Fibroblast of skin of abdomen (primary cell): ENCODE measurements at places on chromosomes 7 and 10.

DNA sequence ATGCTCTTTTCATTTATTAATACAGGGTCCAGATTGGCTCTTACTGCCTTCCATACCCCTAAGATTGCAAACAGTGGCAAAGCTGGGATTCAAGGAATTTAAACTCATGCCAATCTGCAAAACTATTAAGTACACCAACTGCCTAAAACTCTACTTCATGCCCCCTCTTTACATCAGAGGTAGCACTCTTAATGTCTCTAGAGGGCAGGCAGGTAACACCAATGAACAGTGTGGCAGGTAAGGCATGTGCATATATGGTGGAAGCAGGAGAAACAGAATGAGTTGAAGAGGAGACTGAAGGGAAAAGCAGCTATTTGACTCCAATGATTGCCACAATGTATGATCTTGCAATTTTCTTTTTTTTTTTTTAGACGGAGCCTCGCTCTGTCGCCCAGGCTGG lies 156.7 kb downstream of the BTAF1 start:
- no peak for DNase-seq

DNA sequence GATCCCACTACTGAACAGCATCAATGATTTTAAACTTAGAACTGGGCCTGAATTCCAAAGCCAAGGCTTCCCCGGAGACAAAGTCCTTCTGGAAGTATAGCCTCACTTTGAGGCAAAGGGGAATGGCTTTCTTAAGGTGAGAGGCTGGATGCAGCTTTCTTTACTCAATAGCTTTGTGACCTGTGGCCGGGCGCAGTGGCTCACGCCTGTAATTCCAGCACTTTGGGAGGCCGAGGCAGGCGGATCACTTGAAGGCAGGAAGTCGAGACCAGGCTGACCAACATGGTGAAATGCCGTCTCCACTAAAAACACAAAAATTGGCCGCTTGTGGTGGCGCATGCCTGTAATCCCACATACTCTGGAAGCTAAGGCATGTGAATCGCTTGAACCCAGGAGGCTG lies 3.2 kb upstream of the FGFR2 start:
- DNase-seq: no peak

DNA sequence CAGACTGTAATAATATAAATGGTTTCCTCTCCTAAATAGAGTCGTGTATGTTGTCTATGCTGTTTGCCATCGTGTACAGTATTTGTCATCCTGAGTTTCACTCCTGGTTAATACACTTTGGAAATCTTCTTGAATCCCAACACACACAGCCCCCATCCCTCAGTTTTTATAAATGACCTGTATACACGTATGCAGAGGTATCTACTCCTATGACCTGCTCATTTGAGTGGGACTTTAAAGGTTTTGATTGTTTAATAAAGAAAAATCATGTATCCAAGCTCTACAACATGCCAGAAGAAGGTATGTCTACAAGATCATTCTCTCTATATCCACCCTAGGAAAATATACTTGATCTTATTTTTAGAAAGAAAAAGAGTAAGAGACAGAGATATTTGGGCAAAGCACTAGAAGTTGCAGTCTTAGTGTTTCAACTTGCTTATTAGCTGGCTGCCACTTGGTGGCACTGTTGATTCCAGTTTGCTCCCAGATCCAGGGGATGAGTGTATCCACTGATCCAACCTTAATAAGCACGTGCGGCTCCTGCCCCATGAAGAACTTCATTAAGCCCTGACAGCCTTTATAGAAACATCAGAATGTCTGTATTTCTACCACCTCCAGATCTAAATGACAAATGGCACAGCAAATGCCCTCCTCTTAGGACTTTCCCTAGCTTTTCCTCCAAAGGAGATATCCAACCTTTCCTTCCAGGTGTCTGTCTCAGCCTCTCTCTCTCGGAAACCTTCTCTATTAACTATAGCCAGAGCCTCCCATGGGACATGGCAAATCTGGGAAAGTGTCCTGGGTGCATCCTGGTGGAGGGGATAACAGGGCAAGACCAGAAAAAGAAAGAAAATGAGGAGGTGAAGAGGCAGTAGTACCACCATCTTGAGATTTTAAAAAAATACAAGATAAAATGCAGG lies 181.6 kb upstream of the NEBL start:
- peak; percentile 64 for DNase-seq

- DNase-seq: no peak
Observed at GRCh38 chr7:45595809-45596664, 21.9 kb downstream of the ADCY1 start.

- DNase-seq: no peak
Observed at GRCh38 chr7:51456431-51457060, 139.9 kb upstream of the COBL start.

DNA sequence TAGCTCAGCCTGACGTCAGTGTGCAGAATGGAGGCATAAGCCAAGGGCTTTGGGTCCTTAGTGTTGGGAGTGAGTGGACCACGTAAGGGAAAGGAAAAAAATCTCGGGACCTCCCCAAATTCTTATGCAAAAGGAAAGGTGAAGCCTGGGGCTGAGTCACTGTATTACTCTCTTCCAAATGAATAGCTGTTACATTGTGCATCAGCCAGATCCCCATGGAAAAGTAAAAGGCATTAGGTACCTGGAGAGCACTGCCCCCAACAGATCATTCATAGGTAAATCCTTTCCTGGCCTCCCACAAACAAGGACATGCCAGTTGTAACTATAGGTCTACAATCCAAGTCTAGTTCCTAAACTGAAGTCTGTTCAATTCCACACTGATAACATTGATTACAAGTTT lies 170.5 kb downstream of the C1GALT1 start:
- DNase-seq: no peak

- peak; percentile 51 for DNase-seq
Observed at GRCh38 chr10:13890233-13891127, 303.7 kb downstream of the PRPF18 start.

GRCh38 chr10:4159173-4159572 lies 374.2 kb upstream of the KLF6 start:
- DNase-seq: no peak

GRCh38 chr7:70608229-70608628 lies 523.7 kb upstream of the GALNT17 start:
- DNase-seq: peak; percentile 26

- DNase-seq: no peak
Observed at GRCh38 chr7:21514062-21514461, 28.8 kb upstream of the DNAH11 start.

DNA sequence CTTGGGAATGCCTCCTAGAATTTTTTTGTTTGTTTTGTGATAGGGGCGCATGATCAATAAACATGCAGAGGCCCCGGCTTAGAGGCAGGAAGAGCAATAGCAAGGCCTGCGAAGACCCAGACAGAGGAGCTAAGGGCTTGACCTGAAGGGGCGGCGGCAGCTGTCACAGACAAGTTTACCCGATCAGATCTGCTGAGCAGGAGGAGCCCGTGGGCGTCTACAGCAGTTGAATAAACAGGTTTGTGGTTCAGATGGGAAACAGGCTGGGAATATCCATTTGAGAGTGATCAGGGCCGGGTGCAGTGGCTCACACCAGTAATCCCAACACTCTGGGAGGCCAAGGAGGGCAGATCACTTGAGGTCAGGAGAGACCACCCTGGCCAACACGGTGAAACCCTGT lies 126.0 kb upstream of the CALN1 start:
- DNase-seq: no peak

- DNase-seq: no peak
Observed at GRCh38 chr10:125628104-125629049, 54.6 kb downstream of the TEX36 start.

DNA sequence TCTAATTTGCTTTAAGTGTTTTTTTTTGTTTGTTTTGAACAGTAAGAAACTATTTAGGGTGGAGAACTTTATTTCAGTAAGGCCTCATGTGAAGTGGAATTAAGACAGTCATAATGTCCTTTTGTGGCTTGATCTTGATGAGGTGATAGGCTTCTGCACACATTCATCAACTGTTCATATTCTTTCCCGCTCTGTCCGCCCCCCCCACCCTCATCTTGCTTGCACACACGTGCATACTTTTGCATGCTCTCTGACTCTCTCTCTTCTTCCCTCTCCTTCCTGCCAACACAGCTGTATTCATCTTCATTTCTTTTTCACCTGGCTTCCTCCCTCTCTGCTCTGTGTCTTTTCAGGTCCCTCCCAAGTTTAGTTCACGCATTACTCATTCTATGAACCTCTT lies 429.6 kb downstream of the AUTS2 start:
- DNase-seq: no peak

DNA sequence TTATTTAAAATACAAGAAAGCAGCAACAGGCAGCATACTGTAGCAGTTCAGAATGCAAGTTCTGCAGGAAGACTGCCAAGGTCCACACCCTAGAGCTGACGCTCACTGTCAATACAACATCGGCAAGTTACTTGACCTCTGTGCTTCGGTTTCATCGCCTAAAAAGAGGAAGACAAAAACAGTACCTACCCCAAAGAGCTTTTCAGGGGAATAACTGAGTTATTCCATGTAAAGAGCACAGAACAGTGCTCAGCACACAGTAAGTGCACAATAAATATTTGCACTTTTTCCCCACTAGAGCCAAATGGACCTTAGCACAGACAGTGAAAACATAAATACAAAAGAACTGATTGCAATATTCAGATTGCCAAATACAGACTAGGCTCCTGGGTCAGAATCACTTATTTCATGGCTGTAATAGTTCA lies 88.6 kb downstream of the USP6NL start:
- no peak for DNase-seq

DNA sequence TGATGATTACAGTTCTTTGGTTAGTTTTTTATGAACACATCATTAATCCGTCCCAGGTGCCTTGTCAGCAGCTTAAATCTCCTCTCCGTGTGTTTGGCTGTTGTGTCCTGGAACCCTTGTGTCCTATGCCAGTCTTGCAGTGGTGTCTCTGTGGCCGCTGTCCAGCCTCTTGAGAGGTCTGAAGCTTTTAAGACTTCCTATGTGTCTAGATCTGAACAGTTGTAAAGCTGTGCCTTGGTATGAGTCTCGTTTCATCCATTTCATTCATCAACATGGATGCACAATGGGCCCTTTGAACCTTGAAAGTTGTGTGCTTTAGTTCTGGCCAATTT lies 16.7 kb downstream of the LMTK2 start:
- no peak for DNase-seq

GRCh38 chr7:103805346-103805745 lies 184.1 kb downstream of the RELN start:
- no peak for DNase-seq

DNA sequence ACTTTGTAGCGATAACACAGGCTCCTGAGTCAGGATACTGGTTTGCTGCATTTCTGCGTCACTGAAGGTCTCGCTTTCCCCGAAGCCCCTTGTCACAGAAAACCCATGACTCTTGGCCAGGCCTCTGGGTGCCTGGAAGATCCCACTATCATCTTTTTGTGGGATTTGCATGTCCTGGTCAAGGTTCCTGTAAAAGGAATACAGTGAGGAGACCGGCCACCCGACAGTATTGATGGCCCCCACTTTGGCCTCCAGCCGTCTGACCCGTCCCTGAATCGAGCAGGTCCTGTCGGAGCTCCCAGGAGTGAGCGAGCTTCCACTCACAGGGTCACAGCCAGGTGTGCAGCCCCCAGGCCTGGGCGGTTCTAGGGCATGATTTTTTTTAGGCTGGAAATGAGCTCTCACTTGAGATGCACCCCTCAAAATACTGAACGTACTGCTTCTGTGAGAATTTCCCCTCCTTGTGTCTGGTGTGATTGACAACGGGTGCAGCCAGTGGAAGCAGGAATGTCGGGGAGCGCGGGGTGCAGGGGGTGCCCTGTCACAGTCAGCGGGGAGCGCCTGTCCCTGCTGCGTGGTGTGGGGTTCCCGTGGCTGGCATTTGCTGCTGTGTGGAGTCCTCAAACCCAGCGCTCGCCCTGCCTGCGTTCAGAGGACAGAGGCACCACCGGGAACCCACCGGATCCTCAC lies 75.8 kb downstream of the DNAJB6 start:
- no peak for DNase-seq

- DNase-seq: peak; percentile 60
Observed at GRCh38 chr7:16891338-16891737, 9.6 kb upstream of the AGR3 start.

DNA sequence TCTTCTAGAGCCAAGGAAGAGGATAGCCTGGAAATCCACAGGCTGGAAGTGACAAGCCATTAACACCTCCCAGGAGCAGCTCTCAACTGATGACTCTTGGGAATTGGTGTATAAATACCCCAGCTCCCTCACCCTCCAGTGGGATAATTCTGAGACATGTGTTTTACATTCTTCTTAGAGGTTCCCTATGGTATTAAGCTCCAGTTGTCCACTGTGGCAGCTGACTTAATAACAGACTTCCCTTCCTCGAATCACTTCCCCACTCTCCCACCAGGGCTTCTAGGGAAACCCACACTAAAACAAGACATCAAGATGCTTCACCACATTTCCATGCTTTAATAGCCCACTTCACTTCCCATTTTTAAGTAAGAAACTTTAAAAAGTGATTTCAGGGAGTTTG lies 47.2 kb downstream of the FAM107B start:
- DNase-seq: no peak

DNA sequence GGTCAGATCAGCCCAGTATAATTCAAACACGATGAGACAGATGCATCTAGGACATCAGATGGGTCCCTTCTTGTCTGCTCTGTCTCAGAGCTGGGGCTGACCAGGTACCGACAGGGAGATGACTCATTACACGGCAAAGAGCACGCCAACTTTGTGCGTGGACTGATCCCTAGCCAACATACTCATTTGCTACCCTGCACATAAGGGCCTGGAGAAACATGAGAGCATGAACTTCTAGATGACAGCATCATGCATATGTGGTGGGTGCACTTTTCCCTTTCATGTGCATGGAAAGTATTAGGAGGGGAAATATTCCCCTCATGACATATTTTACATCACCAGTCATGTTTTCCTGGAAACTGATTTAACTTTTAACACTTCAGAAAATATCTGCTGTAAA lies 35.1 kb upstream of the NPVF start:
- peak; percentile 59 for DNase-seq

GRCh38 chr7:26035552-26035951 lies 116.4 kb upstream of the NFE2L3 start:
- DNase-seq: no peak

DNA sequence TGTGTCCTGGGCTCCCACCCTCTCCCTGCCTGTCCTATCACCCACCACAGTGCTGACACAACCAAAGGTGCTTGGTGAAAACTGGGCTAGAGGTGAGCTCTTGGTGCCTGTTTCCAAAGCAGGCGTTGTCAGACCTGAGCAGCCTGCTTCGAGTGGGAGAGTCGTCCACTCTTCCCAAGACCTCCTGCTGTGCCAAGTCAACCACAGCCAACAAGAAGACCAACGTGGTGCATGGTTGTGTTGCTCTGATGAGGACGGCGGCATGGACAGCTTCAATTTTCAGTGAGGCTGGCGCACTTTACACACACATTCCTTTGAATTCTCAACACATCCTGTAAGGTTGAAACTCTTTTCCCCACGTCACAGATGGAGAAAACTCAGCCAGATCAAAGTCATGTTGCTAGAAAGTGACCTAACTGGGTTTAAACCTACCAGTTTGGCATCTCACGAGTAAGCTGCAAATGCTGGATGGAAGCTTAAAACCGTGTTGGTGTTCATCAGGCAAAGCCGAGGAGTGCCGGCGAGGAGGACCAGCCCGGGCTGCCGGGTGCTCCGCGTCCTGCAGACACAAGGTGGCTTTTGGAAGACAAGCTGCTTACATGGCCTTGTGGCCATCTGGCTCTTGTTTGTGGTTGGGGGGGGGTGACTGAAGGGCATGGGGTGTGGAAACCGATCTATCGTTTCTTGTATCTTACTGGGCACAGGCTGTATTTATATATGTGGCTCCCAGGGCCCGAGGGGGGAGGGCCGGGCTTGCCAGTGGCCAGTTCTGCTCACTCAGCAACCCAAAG lies 39.3 kb downstream of the INSIG1 start:
- no peak for DNase-seq
